ENCODE measurements at places on chromosomes 2 and 18.

DNA sequence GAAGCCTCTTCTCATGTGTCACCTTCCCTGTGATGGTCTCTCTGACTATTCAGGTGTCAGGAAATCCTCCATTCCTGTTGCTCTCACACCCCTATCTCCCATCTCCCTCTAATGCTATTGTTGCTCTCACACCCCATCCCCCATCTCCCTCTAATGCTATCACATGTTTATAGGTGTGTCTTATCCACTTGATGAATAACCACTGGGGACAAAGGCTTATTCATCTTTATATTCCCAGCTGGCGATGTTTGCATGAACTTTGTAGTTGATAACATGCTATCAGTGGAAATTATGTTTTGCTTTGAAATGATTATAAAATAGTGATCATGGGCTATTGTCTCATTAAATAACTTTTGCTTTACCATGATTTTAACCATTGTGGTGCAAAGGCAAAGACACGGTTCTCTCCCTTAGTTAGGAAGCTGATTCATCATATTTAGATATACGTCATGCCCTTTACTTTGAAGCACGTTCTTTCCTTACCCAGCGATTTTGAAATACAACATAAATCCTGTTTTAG lies 220.5 kb downstream of the PMAIP1 start:
- DNase-seq, result no peak

GRCh38 chr2:112827604-112828185 lies 8.9 kb downstream of the IL1B start:
- no peak for DNase-seq

- no peak for DNase-seq
Observed at GRCh38 chr2:111167076-111167862, 46.6 kb downstream of the BCL2L11 start.

DNA sequence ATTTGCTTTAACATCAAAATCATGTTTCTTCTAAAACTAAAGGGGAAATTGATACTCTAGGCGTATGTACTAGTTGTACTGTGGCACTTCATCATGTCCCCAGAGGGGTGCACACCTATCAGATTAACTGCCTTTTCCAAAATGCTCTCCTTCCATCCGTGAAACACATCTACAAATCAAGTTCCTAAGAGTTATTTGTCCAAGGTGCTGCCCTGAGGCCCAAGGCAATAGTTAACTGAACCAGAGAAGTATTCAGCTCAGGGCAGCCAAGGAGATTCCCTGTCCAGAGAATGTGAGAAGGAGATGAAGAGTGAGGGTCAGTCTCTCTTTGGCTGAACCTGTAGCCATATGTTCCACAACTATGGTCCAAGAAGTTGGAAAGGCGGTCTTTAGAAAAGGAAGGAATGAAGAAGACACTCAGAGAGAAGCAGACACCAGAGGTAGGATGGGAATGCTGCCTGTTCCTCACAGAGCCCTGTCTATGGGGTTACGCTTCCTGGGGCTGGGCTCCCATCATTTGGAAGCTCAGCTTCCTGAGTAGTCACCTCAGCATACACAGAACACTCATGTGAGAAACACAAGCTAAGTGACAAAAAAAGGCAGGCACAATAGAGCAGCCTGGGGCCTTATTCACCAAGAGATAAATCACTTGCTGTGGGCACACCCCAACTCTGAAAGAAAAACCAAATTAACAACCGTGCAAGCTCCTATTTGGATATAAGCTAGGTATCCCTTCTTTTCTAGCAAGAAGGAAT lies 55.6 kb downstream of the ANKRD44 start:
- no peak for DNase-seq

DNA sequence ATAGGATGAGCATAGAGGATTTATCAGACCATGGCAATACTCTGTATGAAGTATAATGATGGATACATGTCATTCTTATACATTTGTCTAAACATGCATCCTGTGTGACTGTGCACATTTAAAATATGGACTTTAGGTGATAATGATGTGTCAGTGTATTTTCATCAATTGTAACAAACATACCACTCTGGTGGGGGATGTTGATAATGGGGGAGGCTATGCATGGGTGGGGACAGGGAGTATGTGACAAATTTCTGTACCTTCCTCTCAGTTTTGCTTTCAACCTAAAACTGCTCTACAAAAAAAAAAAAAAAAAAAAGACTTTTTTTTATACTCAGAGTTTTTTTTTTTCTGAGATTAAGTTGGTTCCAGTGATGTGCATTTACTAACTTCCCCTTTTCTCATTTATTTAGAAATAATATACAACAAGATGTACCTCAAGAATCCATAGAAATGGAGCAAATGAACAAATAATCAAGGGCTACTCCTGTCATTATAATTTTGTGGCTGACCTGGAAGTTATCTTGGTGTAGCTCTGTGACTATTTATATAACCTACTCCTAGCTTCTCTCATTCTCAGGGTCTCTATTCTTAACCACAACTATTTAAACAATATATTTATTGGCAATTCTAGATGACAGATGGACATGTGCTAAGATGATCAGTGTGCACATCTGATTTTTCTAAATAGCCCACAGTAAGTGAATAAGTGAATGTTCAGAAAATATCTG lies 108.9 kb upstream of the ITGA4 start:
- no peak for DNase-seq

DNA sequence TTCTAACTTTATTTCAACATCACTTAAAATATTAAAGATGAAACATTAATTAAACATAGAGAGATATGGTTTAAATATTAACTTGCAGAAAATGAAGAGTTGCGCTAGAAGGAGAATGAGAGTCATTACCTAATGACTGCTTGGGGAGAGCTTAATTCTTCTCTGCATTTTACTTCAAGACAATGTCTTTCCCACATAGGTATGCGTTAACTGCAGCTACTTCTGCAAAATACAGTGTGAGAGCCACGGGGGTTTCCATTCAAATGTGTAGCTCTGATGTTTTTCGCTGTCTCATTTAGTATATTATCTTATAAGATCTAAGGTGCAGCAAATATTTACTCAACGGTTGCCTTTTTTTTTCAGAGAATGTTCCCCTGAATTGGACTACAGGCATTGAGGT lies 126.7 kb downstream of the TMX3 start:
- no peak for DNase-seq

DNA sequence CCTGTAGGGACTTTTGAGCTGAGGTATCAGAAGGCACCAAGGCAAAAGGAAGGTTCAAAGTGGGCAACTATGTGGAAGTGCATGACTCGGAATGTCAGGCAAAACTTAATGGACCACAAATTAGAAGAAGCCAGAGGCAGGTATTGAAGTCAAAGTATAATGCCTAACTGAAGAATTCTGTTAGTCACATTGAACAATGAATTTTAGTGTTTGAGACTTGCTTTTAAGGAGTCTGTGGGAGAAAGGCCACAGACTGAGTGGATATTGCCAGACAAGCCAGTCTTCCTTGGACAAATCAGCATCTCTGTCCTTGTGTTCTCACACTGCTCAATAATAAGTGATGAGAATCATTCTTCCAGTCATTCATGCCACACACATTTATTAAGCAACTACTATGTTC lies 498.9 kb downstream of the STK39 start:
- DNase-seq, result no peak

DNA sequence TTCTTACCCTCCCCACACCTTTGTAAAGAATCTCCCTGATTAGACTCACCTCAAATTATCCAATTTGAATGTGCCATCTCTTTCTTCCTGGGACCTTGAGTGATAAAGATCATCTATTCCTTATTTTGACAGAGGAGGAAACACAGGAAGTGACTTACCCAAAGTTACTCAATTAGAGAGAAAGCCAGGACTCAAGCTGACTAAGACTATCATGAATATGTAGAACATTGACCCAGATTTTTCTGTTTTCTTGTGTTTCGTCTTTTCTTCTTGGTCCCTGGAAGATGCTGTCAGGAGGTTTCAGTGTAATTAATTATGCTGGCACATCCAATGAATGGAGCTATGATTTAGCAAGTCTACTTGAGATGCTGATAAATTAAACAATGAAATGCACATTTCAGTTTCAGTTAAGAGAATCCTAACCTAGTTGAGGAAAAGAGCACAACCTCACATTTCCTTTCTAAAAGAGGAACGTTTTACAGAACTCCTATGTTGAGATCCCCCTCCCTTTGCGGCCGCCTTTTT lies 380.4 kb downstream of the CLIP4 start:
- DNase-seq, result no peak

DNA sequence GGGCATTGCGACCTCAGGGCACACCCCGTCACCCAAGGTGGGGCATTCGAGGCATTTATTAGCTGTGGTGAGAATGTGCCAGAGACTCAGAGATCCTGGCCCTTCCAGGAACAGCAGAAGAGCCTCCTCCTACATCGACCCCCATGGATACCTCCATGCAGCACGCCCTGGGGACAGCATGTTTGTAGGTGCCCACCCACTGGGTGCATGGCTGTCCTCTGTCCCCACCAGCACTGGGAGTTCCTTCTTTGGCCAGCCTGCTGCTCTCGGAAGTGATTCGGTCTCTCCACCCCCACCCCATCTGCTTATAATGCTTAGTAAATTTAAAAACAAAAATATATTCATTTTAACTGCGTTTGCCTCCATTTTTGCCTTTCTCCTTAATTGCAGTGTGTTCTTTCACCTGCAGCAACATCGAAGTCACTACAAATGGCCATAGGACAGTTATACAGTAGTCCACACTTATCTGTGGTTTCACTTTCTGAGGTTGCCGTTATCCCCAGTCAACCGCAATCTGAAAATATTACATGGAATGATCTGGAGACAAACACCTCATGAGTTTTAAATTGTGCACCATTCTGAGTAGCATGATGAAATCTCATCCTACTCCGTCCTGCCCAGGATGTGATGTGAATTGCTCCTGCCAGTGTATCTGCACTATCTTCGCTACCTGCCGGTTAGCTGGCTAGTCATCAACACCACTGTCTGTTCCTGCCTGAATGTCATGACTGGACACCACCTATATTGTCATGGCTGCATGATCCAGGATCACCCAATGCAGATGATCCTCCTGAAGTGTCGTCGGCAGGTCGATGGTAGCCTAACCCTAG lies 29.6 kb upstream of the ZCCHC2 start:
- DNase-seq, result no peak

GRCh38 chr2:170929686-170930050 lies 615 bp downstream of the GORASP2 start:
- peak; percentile 68 for DNase-seq

- DNase-seq, result no peak
Observed at GRCh38 chr2:20370191-20370590, 19.5 kb upstream of the PUM2 start.

- DNase-seq, result no peak
Observed at GRCh38 chr2:218074031-218074430, 5.0 kb downstream of the RUFY4 start.

- no peak for DNase-seq
Observed at GRCh38 chr18:55927831-55928230, 339.8 kb upstream of the TCF4 start.

GRCh38 chr2:169184074-169184473 lies 114.7 kb downstream of the DHRS9 start:
- DNase-seq, result no peak

DNA sequence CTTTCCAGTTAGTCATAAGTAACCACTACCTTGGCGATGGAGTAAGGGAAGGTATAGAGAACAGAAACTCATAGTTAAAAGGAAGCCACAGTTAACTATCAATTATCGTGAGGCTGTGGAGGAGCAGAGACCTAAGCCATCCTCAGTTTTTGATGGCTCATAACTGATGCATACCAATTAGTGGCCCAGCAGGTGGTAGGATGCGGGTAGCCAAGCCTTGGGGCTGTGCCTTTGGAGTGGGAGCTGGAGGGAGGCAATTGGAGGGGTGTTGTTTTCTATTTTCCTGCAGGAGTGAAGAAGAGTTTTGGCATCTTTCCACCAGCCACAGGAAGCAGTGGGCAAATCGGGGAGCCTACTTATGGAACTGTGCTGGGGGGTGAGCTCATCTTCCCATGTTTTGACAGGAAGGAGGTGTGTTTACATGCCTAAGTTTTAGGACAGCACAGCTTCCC lies 194.8 kb downstream of the TPGS2 start:
- no peak for DNase-seq

DNA sequence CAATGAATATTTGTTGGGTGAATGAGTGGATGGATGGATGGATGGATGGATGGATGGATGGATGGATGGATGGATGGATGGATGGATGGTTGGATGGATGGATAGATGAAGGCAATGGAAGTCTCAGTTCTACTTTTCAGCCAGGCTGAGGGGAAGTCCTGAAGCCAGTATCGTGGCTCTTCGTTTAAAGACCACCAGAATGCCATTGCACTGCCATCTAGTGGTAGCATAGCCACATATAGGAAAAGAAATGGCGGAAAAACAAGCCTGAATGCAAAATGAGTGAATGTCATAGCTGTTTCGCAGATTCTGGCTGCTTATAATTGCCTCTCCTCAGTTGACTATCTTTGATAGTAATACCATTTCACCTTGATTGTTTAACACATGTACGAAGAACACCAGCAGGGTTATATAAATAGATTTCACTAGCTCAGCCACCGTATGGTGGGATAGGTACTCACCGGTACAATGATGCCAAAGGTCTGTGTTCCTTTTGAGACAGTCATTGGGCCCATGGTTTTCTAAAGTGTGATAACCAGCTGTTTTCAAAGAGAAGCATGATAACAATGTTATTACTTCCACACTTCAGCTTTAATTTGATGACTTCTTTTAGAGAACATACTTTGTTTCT lies 62.3 kb upstream of the GREB1L start:
- peak; percentile 44 for DNase-seq

GRCh38 chr2:239081622-239082021 lies 233.7 kb downstream of the TWIST2 start:
- no peak for DNase-seq

- no peak for DNase-seq
Observed at GRCh38 chr2:220893411-220893810, 678.7 kb downstream of the EPHA4 start.

GRCh38 chr2:47129191-47129706 lies 25.9 kb downstream of the STPG4 start:
- DNase-seq, result no peak

DNA sequence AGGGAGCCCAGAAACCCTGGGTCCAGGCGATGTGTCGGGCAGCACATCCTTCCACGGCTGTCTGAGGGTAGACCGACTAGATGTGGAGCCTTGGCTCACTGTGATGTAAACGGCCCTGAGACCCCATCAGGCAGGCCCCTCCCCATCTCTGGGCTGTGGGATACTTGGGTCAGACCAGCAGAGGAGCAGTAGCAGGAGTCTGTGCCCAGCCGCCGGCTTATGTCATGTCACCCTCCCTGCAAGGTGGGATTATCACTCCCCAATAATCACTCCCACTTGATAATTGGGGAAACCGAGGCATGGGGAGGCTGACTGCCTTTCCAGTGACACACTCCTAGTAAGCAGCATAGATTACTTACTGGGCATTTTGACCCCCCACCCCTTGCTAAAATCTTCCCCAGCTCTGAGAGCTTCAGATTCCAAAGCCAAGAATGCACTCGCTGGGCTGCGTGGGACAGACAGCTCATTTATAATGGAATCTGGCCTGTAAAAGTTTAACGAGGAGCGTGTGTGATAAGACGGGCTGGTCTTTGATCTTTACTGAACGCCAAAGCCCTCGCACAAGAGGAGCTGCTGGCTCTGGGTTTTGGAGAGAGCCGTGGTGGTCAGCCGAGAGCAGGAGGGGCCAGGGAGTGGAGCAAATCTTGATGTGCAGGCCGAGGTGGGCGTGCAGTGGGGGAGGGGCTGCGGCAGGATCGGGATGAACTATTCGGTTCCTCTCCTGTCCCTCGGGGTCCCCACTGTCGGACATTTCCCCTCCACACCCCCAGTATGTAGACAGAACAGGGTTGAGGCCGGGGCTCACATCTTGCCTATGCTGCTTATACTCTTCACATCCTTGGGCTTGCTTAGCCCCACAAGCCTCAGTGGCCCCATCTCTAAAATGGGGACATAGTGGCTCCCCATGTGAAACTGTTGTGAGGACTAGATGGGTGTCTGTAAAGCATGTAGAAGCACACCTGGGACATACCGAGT lies 200.0 kb downstream of the GLI2 start:
- peak; percentile 37 for DNase-seq

- no peak for DNase-seq
Observed at GRCh38 chr2:65299246-65299645, 71.6 kb downstream of the ACTR2 start.
